CD4-positive, alpha-beta T cell treated with Interleukin-12 subunit alpha and Interleukin-12 subunit beta, for 1 hour (primary cell): ENCODE measurements at places on chromosomes 12 and 14.

DNA sequence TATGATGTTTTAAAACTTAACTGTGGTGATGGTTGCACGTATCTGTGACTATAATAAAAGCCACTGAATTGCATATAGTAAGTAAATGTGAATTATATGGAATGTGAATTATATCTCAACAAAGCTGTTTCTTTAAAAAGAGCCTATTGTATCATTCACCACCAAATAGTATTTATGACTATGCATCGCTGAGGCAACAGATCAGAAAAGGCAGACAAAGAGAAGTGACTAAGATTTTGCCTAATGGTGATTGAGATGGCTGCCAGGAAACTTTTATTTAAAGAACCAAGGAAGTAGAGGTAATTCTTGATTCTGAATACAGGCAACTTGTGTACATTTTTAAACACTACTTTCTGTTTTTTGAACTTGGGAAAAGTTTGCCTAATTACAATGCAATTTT, 31.7 kb downstream of the DHRS7 start:
- no peak for DNase-seq

- DNase-seq = no peak
These were observed 28.3 kb downstream of the TPCN1 start for GRCh38 chr12:113249546-113249945.

GRCh38 chr14:75492832-75493591, 29.3 kb upstream of the BATF start:
- no peak for DNase-seq

DNA sequence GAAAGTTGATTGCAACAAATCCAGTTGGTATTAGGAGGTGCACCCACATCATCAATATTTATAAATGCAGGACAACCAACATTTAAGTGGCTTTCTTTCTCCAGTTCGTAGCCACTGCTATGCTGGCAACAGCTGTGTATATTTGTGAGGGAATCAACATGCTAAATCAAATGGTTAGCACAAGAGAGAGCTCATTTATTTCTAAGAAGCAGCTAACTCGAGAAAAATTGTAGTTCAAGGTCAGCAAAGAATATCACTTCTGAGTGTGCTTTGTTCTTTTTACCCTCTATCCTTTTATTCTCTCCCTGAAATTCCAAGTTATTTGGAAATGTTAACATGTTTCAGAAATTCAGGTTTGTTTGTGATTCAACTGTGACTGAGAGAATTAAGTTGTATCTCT, 137.3 kb downstream of the NAV3 start:
- no peak for DNase-seq

DNA sequence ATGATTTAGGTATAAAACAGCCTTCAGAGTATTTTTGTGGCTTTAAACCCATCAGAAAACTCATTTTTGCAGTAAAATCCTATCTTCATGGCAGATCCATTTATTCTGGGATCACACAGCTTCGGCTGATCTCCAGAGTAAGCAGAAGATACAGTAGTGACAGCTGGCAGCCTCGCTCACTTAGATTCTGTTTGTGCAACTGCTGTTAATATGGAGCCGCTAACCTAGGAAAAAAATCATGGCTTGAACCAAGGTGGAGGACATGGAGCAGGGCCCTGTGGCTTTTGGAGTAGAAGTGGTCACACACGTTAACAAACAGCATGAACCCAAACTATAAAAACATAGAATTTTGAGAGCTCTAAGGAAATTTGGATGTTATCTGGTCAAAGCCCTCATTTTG, 137.2 kb upstream of the ARHGAP5 start:
- no peak for DNase-seq

DNA sequence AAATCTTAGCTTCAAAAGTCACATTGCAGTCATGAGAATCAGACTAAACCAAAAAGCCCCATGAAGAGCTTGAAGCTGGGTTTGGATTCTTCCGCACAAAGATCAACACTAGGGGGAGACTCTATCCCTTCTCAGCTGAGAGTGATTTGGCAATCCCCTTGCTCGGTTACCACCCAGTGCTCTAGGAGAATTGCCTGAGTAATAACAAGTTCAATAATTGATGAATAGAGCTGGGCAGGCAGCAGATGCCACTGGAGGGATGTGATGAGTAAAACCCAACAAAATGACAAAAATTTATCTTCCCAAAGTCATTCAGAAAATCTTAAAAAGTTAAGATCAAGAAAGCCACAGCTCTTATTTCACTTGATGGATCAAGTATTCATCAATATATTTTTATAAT, 185.6 kb upstream of the ARID2 start:
- DNase-seq = peak; percentile 79

GRCh38 chr12:48978291-48978740, at the start of gene WNT1:
WNT1 (plus strand) TSS chr12:48978322; CDS start chr12:48978651, 329 bp downstream.
- DNase-seq = no peak

DNA sequence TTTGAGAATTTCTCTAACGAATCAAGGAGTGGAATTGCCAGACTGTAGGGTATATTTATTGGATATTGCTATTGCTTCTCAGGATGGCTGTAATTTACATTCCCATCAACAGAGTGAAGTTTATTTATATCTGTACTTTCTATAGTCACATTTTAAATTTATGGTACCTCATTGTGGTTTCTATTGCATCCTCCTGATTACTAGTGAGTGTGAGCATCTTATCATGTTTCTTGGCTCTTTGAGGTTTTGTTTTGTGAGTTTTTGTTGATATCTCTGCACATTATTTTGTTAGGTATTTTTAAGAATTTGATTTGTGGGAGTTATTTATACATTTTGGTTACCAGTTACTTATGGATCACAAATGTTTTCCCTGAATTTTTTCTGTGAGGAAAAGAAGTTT, 13.9 kb downstream of the DNM1L start:
- DNase-seq = no peak
